ENCODE measurements at places on chromosomes 6 and 20.

GRCh38 chr6:21595285-21596144 lies 2.0 kb downstream of the SOX4 start:
- DNase-seq, result no peak

DNA sequence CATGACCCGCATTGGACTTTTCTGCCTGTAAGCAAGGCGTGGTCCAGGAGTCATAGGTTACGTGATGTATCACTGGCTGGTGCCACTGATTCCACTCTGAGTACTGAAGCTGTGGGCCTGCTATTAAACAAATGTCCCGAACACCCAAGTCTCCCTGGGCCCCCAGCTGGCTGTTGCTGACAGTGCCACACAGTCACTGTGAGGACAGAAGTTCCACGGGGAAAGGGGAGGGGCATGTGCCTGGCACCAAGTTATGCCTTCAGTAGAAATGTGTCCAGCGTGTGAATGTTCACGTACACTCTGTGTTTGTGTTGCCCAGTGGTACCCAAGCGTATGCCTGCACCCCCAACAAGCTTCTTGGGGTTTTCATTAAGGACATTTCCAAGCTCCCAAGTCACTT lies 171.4 kb upstream of the QKI start:
- no peak for DNase-seq

DNA sequence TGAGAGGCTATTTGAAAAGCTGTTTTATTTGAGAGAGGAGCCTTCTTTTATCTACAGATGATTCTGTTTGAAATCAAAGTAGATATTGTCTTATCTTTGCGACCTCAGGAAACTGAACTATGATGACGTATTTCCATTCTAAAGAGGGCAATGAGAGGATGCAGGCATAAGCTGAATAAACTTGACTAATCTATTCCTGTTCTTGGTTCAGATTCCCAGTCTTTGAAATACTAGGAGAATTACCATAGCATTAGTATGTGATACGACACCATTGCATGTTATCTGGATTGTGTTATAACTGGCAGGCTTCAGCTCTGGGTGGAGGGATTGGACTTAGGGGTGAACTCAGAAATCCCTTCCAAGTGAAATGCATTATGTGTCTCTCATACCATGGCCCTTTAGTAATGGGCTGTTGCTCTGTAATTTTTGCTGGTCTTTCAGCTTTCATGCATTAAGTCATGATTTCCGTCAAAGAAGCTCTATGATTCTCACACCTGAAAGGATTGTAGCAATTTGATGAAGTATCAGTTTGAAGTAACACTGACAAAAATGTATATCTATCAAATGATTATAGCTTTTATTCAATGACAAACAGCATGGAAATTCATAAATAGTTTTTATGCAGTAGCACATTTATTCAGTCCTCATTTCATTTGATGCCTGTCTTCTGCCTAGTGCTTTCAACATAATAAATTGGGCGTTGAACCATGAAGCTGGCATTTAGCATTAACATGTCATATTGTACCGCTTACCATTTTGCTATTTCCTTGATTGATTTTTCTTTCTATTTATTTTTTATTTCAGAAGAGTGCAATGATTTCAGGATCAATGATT lies 138.4 kb upstream of the SPACA1 start:
- DNase-seq, result no peak

DNA sequence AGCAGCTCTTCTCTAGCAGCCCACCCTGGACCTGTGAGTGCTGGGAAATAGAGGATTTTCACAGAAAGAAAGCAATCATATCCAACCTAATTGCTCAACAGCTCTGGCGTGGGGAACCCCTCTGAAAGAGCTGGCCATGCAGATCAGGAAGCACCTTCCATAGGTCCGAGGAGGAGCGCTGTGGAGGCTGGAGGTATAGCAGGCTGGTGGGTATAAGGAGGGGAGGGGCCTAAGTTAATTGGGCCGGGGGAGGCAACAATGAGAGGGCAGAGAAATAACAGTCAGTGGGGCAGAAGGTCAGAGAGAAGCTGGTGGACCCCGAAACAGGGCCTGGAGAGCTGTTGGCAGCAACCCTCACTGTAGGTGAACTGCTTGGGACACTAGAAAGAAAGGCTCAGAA lies 40.8 kb downstream of the SNRNP48 start:
- DNase-seq, result no peak

DNA sequence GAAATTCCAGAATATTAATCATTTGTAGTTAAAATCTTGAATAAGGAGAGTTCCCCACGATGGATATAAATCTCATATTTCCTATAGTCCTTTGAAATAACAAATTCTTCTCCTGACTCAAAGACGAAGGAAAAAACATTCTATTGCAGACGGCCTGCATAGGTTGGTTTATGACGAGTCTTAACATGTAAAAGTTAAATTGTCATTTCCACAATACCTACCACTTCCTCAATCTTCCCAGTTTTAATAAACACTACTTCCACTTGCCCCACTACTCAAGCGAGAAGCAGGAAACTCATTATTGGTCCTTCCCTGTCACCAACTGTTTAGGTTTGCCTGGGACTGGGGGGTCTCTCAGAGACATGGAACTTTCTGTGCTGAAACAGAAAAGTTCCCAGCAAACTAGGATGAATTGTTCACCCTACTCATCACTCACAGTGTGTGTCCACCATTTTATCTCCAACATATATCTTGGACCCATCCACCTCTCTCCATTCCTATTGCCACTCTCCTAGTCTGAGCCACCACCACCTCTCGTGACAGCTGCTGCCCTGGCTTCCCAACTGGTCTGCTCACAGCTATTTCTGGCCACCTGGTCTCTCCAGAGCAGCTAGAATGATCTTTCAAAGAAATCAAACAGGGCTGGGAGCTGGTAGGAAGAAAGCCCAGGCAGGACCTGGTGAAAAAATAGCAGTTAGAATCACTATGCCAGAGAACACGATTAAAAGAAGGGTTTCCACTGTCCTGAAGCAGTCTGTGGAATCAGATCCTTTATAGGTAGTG lies 15.1 kb upstream of the ZSCAN9 start:
- no peak for DNase-seq

DNA sequence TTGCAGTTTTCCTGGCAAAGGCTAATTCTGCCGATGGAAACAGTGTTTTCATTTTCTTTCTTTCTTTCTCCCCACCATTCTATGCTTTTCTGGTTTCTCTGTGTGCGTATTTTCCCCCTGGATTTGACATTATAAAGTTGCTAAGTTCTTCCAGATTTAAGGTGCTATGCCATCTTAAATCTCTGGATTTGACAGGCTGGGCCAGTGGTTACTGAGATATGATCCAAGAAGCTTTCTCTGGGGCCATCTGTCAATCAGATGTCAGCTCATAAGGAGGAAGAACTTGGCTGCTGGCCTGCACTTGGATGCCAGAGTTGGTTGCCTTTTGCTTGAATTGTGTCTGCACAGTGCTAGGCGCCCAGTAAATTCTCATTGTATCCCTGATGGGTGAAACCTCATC lies 39.7 kb downstream of the SLC2A10 start:
- DNase-seq, result no peak

DNA sequence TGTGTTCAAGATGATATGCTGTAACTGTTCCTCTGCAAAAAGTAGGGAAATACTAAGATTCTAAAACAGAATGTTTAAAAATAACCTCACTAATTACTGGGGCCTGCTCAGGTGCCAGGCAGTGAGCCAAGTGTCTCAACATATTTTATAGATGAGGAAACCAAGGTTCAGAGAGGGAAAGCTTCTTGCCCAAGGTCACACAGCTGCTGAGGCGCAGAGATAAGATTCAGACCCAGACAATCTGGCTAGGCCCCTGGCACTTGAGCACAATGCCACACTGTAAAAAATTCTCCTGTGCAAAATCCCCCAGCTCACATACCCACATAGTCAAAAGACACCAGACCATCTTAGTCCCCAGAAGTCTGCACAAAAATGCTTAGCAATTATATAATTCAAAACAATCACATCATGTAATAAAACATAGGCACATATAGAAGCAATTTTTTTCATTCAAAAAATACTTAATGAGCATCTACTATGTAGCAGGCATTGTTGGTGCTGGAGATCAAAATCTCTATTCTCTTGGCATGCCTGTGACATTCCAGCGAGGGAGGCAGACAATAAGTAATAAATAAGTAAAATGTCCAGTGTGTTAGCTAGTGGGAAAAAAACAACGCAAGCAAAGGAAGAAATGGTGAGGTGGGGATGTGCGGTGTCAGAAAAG lies 10.3 kb downstream of the PREX1 start:
- DNase-seq, result no peak

DNA sequence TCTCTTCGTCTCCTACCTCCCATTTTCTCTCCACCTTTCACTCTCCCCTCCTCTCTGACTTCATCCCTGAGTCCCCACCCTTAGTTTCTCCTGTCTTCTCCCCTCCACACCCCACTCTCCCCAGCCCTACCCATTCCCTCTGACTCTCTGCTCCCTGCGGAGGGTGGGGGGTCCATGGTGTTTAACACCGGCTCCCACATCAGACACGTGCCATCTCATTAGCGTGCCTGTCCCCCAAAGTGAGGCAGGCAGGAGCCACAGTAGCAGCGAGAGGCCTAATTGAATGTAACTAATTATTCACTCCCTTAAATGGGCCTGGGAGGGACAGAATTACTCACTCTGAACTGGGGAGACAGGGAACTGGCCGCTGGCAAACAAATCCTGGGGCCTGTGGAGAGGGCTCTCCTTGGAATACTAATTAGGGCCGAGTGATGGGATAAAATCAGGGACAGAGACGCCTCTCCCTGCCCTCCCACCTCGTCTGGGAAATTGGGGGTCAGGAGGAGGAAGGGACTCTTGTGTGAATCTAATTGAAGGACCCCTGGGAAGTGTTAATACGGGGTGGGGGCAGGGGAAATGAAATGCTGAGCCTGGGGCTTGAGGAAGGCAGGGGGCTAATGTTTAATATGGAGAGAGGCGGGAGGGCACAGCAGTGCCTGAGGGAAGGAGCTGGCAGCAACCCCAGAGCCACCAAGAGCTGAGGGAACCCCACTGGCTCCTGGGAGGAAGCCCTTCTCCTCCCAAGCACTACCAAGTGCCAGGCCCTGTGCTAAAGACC lies 17.9 kb downstream of the CD40 start:
- no peak for DNase-seq

GRCh38 chr6:103799971-103800670 lies 1059.6 kb downstream of the HACE1 start:
- DNase-seq, result no peak

DNA sequence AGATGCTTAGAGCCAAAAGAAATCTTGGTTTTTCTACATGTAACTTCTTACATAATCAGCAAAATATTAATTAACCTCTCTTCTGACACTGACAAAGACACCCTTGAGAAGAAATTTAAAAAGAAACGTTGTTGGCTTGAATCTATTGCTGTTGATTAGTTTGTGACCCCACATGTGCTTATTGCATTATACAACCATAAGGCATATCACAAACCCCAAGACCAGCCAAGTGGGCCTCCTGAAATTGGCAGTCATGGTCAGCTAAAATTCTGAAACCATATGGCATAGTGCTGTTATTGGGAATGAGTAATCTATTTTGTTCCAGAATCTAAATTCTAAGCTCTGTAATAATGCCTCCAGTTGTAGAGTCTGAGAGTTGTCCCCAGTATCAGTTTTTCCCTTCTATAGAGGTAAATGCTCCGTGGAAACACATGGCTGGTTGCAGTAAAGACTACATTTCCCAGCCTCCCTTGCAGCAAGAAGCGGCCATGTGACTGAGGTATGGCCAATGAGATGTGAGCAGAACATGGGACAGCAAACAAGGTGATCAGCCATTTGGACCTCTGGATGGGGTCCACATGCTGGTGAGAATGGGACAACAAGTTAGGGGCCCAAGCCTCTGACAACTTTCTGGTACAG lies 42.3 kb upstream of the PTPN1 start:
- DNase-seq, result peak; percentile 9

DNA sequence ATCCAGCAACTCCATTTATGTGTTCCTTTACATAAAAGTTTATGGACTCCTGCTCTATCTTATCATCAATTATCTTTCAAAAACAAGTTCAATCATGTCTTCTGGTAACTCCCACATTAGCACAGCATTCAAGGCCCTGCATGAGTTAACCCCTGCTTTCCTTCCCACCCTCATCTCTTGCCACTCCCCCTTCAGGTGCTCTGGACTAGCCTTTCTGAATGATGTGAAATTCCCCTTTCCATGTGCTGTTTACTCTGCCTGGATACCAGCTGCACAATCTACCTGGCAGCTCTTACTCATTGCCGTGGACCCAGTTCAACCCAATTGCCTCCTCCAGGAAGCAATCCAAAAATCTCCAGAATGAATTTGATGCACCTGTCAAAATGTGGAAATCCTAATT lies 11.9 kb downstream of the ADGRF4 start:
- no peak for DNase-seq

GRCh38 chr6:168054765-168055560 lies 24.0 kb downstream of the FRMD1 start:
- no peak for DNase-seq

DNA sequence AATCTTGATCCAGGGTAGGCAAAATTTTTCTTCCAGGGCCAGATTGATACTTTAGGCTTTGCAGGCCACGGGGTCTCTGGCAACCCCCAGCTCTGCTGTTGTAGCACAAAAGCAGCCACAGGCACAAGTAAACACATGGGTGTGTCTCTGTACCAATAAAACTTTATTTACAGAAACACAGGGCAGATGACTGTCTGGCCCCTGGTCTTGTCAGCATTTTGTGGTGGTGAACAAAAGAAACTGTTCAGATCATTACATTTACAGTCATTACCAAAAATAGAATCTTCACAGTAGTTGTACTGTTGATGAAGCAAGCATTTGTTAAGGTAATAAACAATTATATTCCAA lies 45.0 kb upstream of the KIF25 start:
- DNase-seq, result no peak

DNA sequence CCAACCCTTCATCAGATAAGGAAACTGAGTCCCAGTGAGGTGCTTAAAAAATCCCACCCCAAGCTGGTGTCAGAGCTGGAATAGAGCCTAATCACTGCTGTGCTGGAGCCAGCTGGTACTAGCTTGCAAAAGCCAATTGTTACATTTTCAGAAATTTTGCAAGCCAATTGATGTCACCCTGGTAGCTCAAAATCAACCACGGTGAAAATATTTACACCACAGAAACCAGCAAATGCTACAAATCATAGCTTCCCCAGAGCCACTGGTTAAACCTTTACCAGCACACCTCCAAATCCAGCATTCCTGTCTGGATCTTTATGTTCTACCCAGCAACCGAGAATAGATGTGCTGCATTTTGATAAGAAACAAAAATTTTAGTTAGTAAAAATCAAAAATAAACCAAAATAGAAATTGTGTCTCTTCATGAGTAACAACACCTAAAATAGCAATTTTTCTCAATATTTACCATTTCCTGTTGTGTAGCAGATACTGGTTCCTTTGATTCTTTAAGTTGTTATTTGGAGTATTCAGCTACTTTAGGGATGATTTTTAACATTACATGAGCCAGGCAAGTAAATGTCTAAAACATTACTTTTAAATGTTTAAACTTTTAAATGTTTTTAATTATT lies 7.2 kb upstream of the LCA5 start:
- no peak for DNase-seq

DNA sequence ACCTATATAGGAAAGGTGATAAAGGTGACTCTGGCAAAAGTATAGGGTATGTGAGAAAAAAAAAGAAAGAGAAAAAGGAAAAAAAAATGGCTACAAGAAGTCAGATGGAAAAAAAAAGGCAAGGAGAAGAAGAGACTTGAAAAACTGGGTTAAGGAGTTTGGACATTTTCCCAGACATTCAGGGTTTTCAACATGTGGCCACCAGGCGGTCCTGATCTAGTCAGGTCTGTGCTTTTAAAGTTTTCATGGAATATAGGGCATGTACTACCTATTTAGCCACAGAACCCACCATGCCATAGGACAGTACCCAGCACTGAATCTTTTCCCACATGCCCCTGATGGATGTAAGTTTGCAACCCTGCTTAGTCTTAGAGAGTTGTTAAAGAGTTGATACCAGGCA lies 433.7 kb downstream of the MAFB start:
- no peak for DNase-seq

GRCh38 chr20:2814587-2815051 lies at the start of gene C20orf141:
Gene C20orf141, plus strand, starts transcription at chr20:2814987. Its CDS starts 198 bp downstream, at chr20:2815185.
- DNase-seq, result no peak
